ENCODE measurements at places on chromosomes 3 and 15.

DNA sequence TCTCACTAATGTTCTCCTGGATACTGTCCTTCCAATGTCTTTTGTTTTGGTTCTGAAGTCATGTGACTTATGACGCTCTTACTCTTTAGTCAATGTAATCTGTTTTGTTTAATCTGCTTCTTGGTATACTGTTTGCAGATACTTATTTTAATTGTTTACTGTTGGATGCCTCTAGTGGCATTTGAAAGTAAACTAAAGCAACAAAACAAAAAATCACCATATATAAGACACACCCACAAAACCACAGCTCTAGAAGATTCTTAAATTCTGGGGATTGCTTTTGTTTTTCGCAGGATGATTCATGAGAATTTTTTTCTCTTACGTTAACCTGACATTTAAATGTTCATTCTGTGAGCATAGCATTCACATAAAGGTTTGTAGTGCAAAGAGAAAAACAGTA, 16.8 kb downstream of the SLC25A26 start:
- no peak for DNase-seq

- no peak for DNase-seq
Observed at GRCh38 chr15:91308855-91309254, 208.8 kb downstream of the SV2B start.

GRCh38 chr3:113268942-113269341, 57.6 kb downstream of the BOC start:
- DNase-seq, result no peak

DNA sequence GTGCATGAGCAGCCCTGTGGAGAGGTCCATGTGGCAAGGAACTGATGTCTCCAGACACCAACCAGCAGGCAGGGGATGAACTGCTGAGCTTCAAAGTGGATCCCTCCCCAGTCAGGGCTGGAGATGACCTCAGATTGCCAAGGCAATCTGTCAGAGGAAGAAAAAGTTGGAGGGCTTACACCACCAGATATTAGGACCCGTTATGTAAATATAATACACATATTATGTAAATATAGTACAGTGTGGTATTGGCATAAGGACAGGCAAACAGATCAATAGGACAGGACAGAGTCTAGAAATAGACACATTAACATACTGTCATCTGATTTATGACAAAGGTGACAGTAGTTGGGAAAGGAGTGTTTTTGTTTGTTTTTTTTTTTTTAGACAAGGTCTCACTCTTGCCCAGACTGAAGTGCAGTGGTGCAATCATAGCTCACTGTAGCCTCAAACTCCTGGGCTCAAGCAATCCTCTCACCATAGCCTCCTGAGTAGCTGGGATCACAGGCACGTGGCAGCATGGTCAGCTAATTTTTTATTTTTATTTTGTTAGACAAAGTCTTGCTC, 18.0 kb upstream of the RAB7A start:
- no peak for DNase-seq

GRCh38 chr15:39417366-39418134, 163.3 kb upstream of the THBS1 start:
- no peak for DNase-seq

GRCh38 chr3:153023896-153024295, 138.1 kb upstream of the RAP2B start:
- no peak for DNase-seq

Measured in cortex of kidney (tissue), 1 donor.